Posterior vena cava (tissue), 2 donors: ENCODE measurements at places on chromosomes 7 and 10. TPM values are rescaled to one million over a fixed set of nuclear protein-coding genes. Genes with fewer than 3 reads are reported as not detected.

GRCh38 chr7:151186640-151187408 is at the start of gene ASB10:
Gene ASB10, minus strand, starts transcription at chr7:151187250. Its CDS starts 120 bp downstream, at chr7:151187130.
- DNase-seq: peak; percentile 76

DNA sequence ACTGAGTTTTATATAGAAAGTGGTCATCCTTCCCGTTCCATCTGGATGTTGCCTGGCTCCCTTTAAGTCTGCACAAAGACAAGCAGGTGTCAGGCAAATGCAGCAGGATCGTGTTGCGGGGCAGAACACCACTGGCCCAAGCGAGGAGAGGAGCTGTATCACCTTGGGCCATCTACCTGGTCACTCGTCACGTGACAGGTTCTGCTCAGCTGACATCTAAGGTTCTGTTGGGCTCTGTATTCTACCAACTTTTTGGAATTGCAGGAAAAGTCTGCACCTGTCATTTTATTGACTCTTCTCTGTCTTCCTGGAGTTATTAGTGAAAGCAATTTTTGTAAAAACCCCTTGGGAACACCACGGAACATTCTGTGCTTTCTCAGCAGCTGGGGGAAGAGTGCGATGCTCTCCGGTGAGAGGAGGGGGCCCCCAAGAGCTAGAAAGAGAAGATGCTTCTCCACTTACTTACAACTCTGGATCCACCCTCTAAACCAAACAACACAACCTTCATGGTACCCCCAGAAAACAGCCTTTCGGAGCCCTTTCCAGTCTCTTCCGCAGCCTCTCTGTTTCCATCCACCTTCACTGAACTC is 83.4 kb upstream of the NMT2 start:
- no peak for DNase-seq

GRCh38 chr10:5014936-5015335 is 11.3 kb upstream of the AKR1C2 start:
- DNase-seq: no peak

The LIPK gene
- total RNA-seq: not detected

- peak; percentile 84 for DNase-seq
Measured at GRCh38 chr10:124092860-124093773, at the start of gene CHST15. Gene CHST15, minus strand, starts transcription at chr10:124093598. Its CDS starts 47,386 bp downstream, at chr10:124046212.

DNA sequence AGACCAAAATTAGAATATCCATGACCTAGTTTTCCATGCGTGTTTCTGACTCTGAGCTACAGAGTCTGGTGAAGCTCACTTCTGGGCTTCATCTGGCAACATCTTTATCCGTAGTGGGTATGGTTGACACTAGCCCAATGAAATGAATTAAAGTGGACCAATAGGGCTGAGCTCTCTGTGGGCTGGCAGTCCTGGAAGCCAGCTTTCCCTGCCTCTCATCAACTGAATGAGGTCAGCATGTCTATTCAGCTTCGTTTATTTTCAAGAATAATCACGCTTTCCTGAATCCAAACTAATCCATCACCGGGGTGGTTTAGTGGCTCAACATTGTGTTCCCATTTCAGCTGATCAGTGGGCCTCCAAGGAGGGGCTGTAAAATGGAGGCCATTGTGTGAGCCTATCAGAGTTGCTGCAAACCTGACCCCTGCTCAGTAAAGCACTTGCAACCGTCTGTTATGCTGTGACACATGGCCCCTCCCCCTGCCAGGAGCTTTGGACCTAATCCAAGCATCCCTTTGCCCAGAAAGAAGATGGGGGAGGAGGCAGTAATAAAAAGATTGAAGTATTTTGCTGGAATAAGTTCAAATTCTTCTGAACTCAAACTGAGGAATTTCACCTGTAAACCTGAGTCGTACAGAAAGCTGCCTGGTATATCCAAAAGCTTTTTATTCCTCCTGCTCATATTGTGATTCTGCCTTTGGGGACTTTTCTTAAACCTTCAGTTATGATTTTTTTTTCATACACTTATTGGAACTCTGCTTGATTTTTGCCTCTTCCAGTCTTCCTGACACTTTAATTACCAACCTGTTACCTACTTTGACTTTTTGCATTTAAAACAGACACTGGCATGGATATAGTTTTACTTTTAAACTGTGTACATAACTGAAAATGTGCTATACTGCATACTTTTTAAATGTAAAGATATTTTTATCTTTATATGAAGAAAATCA is 35.5 kb downstream of the CAV1 start:
- DNase-seq: no peak

The FGF8 gene
- total RNA-seq: not detected

DNA sequence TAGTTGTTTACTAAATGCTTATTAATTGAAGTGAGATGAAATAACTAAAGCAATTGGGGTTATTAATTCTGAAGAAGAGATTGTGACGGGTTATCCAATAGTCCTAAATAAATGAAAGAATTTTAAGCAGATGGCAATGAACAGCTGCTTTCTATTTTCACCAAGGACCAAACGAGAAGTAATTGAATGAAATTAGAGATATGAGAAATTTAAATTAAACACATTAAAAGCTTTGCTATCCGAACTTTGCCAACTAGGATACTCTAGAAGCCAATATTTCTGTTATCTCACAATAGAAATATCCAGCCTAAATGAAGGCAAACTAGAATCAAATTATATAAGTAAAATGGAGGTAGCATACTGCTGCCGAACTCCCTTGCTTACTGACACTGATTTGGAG is 103.2 kb downstream of the GPR37 start:
- no peak for DNase-seq

The VWDE gene
- 0.10 TPM for total RNA-seq

The ENTPD1 gene
- total RNA-seq: 62.5 TPM

- peak; percentile 79 for DNase-seq
Measured at GRCh38 chr10:69728335-69728870, 73.3 kb upstream of the COL13A1 start.

DNA sequence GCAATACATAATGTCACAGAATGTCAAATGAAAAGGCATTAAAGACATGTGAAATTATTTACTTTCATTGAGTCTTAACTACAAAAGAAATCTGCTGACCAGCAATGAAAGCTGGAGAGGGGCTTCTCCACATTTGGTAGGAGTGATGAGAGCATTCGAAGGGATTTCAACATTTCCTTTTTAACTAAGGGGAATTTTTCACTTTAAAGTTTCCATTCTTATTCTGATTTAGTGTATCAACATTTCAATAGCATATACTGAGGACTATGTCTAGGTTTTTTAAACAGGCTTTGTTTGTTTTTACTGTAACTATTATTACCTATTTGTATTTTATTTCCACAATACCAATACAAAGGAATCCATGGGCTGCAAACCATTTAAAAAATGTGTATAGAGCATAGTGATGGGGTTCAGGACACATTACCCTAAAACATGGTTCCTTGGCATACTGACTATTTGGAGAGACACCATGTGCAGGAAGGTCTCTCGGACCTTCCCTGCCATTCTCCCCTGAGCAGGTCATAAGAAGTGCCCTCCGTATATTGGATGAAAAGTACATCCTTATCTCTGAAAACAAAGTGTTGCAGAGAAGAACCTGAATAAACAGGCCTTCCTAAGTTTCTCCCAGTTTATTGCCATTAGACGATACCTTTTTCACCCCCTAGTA is 278.7 kb downstream of the DOCK4 start:
- no peak for DNase-seq

DNA sequence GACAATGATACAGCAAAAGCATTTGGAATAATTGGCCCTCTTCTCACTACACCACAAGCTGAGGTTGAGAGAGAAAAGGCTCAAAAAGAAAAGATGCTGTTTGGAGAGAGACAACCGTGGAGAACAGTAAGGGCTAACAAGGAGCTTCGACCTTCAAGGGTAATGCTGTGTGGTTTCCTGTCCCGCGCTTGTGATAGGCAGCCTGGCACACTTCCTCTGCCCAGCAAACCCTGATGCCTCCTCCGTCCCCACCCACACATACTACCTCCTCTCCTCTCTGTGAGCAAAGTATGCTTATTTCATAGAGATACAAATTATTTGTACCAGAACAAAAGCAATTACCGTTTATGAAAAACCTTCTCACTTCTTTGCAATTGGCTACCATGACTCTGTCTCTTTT is 755.4 kb downstream of the KCNMA1 start:
- no peak for DNase-seq

GRCh38 chr10:50577681-50578350 is 45.9 kb downstream of the SGMS1 start:
- no peak for DNase-seq

The HSPA12A gene
- total RNA-seq: 20.8 TPM

DNA sequence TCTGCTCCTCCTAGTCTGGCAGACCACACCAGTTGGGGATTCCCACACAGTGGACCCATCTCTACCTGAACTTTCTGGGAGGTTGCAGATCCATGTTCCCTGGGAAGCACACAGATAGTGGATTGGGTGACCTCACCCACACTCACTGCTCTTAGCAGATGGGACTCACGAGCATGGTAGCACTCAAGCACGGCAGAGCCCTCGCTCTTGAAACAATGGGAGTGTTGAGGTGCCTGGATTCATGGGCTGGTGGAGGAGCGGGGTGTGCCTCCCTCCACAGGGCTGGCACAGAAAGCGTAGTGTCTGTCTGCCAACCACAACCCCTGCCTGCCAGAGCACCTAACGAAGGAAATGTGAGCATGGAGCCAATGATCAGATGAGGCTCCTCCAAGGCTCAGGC is 568.0 kb downstream of the POM121L12 start:
- DNase-seq: no peak

DNA sequence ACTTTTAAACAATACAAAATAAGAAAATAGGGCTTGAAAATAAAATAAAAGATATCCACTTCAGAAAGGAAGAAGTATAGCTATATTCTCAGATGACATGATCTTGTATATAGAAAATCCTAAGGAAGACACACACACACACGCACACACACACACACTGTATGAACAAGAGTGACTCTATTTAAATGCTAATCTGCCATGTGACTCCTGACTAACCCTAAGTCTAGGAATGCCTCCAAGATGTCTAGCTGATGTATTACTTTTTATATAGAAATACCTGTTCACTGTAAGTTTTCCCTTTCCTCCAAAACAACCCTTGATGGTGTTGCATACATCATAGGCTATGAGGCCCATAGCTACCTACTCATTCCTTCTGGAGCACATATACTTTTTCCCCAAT is 173.1 kb upstream of the LRRTM3 start:
- DNase-seq: no peak

- DNase-seq: no peak
Measured at GRCh38 chr10:7277867-7278266, 133.0 kb downstream of the SFMBT2 start.

- DNase-seq: no peak
Measured at GRCh38 chr10:20743942-20744341, 153.2 kb downstream of the NEBL start.

The PRF1 gene
- 5.2 TPM for total RNA-seq

DNA sequence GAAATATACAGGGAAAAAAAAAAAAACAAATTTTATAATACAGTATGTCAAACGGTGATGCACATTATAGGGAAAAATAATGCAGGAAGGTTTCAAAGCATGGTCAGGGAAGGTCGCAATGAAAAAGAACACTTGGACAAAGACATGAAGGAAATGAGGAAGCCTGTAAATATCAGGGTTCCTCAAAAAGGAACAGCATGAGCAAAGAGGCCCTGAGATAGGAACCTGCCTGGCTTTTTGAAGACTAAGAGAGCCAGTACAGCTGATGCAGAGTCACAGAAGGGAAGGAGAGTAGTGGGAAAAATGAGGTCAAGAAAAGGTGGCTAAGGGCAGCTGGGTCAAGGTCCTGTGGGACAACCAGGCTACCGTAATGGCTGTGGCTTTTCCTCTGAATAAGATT is 1.9 kb downstream of the VPS41 start:
- DNase-seq: no peak
